ENCODE measurements at places on chromosomes 1 and 21.

DNA sequence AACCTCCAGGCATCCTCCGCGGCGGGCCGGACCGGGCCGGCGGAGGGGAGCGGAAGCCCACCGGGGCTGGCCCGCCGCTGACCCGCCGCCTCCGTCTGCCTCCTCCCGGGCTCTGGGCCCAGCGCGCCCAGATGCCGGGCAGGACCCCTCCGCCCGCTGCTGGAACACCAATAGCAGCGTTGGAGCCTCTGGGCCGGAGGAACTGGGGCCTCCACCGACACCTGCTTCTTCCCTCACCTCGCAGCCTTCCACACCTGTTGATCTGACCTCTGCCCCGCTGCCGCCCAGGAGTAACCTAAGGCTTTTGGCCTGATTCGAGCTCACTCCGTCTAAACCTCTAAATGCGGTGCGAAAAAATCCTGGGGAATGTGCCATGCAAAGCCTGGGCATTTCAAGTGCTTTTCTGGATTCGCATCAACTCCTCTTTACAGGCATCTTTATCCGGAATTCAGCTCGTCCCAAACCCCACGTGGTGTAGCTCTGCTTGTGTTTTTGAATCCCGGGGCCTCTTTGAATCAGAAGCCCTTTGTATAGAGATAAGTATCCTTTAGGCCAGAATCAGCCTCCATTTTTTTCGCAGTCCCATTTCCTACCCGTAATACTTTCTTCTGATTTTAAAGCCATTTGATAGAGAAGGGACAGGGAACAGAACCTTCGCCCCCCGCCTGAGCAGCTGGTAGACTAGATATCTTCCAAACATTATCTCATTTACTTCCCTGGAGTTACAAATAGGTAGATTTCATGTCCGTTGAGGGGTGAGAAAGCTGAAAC lies 680 bp upstream of the CNN3 start:
- peak; percentile 84 for DNase-seq

DNA sequence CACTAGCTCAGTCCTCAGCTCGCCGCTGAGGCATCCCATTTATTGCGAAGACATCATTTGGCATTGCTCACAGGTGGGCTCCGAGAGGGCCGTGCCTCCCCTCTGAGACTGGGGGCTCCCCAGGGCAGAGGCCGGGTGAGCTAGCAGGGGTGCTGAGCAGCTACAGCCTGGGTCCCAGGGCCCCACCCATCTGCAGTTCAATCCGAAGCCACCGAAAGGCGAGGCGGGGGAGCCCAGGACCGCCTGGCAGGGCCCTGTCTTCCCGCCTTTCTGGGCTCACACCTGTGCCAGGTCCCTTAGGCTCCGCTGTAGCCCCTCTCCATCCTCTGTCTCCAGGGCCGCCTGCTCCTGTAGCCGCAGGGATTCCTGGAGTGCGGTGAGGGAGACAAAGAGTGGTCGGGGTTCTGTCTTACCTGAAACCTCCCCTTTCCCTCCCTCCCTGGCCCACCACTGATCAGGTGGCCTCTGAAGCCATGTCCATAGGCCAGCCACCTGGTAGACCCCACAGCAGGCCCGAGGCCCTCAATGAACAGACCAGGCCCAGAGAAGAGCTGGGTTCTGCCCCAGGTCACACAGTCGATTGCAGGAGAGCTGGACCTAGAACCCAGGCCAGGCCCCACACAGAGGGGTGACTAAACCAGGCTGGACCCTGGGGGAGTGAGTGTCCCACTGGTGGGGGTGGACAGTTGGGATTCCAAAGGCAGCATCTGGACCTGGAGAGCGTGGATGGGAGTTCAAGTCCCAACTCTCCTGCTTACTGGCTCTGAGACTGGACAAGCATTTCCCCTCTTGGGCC lies 18.1 kb upstream of the NBPF1 start:
- no peak for DNase-seq

DNA sequence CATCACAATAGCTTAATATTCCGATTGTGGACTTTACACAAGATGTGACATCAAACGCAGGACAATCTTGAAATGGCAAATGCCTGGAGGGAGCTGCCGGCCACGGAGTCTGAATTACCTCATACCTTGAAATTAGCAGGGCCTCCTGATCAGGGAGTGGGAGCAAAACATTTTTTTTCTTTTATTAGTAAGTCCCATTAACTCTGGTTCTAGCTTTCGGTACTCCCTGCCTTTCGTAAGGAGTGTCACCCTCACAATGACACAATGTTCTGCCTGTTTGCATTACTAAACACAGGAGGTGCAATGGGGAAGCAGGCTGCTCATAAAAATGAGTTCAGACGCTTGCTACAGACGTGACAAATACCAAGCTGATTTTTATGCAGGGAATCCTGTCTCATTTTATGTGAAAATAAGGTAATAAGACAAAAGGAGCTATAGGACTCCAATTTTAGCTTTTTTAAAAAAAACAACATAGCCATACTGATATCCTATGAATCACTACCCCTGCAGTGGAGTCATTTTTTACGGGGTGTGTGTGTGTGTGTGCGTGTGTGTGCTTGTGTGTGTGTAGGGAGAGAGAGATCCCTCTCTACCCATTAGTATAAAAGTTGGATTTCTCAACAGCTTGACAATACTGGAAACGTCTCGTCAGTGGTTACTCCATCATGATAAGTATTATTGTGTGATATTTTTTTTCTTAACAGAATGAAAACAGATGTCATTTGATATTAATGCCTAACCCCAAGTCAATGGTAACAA lies 205.1 kb upstream of the RUNX1 start:
- no peak for DNase-seq

DNA sequence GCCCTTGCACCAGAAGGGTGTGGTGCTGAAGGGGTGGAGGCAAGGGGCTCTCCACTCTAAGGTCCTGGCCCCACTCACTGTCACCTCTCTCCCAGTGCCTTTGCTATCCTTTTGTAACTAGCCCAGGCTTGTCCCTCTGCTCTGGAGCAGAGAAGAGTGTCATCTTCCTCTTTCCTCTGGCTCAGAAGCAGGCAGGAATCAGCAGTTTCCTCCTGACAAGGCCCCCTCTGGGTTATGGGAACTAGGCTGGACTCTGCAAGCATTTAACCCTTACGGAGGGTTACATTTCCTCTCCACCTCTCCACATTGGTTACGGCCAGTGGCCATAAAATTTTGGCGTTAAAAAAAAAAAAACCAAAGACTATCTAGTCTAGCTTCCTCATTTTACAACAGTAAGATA lies 30.4 kb downstream of the PLXNA2 start:
- DNase-seq, result no peak

- peak; percentile 98 for DNase-seq
These were observed 46.9 kb upstream of the GNG12 start for GRCh38 chr1:67880056-67880601.

DNA sequence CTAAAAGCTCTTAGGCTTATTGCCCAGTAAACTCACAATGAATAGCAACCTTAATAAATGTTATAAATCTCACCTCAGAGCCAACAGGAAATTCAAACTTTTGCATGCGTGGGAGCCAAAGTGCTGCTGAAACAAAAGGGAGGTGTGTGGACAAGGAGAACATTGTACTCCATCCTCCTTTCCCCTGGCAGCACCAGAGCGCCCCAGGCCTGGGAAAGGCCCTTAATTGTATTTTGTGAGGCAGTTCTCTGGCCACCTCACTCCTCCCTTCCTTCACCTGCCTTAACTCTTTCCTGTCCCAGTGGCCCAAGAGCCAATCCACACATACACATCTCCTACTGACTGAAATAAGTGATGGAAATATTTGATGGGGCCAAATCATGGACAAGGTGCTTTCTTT lies 648.5 kb downstream of the LMO4 start:
- DNase-seq, result no peak

GRCh38 chr1:109045595-109045994 lies 3.7 kb upstream of the WDR47 start:
- DNase-seq, result no peak

DNA sequence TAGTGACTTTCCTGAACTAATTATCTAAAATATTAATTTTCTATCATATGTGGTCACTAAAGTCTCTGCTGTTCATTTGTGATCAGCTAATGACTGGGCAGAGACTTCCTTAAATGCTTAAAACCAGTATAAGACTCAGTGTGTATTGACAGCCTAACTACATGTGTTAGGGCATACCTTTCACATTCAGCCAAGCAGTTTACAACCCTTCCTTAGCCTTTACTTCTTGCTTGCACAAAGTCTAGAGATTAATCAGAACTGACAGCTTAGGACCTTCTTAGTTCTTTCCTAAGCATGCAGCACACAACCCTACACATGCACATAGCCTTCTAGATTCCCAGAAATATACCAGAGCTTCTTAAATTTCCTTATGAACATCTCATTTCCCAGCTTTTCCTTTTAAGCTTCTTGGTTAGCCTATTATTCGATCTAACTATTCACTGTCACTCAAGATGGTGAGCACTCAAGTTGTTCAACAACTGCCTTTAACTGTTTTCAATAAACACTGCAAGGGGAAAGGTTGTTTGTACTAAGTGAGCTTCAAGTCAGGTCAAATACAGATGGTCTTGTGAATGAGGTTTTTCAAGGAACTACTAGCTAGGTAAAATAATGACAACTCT lies 13.4 kb downstream of the EYA3 start:
- DNase-seq, result no peak

DNA sequence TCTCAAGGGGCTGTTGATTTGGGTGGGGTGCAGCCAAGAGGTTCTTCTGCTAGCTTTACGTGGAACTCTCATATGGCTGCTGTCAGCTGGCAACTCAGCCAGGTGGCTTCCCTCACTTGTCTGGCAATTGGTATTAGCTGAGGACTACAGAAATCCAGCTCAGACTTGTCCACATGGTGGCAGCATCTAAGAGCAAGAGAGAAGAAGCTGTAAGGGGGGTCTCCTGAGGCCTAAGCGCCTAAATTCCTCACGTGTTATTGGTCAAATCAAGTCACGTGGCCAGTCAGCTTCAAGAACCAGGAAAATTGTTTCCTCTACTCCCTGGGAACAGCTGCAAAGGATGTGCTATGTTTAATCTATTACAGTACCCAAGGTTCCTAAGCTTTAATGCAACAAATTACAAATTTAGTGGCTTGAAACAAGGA lies 4.2 kb upstream of the DYRK3 start:
- DNase-seq, result peak; percentile 80

DNA sequence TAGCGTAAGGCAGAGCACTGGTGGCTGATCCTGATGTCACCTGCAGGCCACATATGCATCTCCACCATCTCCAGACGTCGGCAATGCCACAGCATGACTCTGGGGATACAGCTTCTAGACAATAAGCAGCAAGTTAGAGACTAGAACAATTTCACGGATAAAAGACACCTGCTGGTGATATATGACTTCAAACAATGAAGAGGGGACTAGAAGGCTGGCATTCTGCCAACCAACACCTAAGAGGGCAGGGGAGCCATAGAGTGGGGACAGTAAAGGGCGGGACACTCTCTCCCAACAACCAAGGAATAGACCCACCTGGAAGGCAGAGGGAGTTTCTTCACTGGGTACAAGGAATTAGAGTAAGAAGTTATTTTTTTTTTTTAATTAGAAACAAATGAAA lies 126.7 kb downstream of the SIM2 start:
- DNase-seq, result peak; percentile 86

DNA sequence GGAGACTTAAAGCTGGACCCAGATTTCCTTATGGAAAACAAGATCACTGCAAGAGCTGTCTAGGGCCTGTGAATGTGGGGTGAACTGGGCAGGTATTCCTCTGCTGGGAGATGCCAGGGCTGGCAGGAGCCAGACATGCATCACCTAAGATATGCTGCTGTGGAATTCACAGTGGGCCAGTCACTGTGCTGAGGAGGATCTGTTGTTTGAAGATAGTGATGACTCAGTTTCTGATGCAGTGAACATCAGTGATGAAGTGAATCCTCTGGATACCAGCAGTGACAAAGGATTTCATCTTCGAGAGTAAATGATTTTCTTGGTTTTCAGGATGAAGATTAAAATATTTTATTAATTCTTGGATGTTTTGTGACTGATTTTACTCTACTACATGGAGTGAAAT lies 29.9 kb upstream of the CAMSAP2 start:
- no peak for DNase-seq

DNA sequence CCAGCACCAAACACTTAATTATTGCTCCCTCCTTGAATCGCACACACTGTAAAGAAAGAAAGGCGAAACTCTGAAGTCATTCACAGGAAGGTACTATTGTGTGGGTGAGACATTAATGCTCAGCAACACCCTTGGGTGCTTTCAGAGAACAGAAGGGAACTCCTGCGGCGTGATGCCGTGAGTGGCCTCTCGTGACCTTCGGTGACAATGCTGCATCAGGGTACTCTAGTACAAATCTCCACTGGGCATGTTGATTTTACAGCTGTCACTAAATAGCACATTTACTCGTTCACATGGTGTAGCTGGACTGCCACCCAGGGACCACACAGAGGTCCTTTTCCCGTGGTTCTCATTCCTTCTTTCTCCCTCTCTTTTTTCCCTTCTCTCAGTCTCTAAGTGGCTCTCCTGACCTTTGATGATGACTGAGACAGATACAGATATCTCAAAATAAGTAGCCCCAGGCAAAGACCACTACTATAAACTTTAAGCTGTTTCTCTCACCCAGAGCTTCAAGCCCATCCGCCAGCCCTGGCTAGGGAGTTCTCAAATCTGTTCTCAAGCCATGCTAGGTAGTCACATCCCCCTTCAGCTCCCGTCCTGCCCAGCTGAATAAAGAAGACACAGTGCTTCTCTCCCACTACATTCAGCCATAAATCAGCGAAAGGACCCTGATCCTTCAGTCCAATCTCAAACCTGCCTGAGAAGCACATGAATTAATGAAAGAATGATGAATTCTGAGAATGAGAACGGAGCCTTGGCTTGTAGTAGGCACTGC lies 223.4 kb upstream of the FMN2 start:
- peak; percentile 63 for DNase-seq

DNA sequence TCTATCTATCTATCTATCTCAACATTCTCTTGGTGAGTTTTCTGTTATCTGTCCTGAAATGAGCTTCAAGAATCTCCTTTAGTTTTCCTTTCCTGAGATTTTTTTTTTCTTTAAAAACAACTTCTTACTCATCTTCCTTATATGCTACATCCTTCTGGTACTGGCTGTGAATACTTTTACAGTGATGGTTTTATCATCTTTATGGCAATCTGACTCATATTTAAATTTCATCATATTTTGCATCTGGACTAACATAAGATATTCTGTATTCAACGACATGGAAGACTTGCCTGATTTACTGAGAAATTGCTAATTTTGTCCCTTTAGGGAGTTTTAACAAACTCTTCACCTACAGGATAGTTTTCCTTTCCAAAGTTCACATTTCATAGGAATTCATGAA lies 33.0 kb downstream of the PDE4B start:
- DNase-seq, result no peak

DNA sequence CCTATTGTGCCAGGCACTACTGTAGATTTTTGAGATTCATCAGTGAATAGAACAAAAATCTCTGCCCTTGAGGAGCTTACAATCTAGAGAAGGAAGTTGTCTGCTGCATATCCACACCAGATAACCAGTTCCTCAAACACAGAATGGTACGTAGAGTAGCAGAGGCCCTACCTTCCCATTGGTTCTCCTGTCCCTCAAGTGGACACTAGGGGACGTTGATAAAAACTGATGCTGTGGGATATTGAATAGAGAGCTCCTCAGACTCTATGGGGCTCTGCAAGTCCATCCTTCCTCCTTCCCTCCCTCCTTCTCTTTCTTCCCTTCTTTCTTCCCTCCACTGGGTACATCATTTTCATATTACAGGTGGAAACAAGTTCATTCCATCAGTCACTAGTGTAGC lies 371.3 kb downstream of the PBX1 start:
- no peak for DNase-seq

GRCh38 chr1:112625696-112626095 lies 6.1 kb downstream of the CAPZA1 start:
- no peak for DNase-seq
